ENCODE measurements at places on chromosomes 12 and 14. TPM values are rescaled to one million over a fixed set of nuclear protein-coding genes. Genes with fewer than 3 reads are reported as not detected.

The KRT83 gene
- not detected for polyA plus RNA-seq

The CLEC4D gene
- not detected for polyA plus RNA-seq

The TCL1B gene
- not detected for polyA plus RNA-seq

The TBK1 gene
- 10.1 TPM for polyA plus RNA-seq

The PLA2G1B gene
- polyA plus RNA-seq: 0.25 TPM

The PTHLH gene
- polyA plus RNA-seq: 3.8 TPM

The HRK gene
- polyA plus RNA-seq: 0.20 TPM

The IRAK3 gene
- 0.73 TPM for polyA plus RNA-seq

The POLE2 gene
- 8.0 TPM for polyA plus RNA-seq

The LRCOL1 gene
- polyA plus RNA-seq: not detected

The GALNT6 gene
- polyA plus RNA-seq: 0.94 TPM

The ASCL1 gene
- 0.02 TPM for polyA plus RNA-seq

The CKB gene
- 117 TPM for polyA plus RNA-seq

The KERA gene
- not detected for polyA plus RNA-seq

The KCNC2 gene
- not detected for polyA plus RNA-seq

The PAX9 gene
- polyA plus RNA-seq: 51.9 TPM
